ENCODE measurements at places on chromosomes 11 and 22.

DNA sequence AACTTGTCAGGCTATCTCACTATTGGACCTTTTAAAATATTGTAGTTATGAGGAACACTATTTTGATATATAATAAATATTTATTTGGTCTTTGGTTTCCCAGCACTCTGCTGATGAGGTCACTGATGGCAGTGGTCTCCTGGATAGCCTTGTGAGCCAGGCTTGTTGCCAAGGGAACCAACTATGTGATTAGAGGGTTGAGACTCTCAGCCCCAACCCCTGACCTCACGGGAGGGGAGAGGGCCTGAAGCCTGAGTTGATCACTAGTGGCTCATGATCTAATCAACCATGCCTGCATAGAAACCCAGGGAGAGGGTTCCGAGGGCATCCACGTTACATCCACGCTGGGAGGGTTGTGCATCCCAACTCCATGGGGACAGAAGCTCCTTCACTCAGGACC is 10.8 kb downstream of the PANX1 start:
- DNase-seq = no peak

DNA sequence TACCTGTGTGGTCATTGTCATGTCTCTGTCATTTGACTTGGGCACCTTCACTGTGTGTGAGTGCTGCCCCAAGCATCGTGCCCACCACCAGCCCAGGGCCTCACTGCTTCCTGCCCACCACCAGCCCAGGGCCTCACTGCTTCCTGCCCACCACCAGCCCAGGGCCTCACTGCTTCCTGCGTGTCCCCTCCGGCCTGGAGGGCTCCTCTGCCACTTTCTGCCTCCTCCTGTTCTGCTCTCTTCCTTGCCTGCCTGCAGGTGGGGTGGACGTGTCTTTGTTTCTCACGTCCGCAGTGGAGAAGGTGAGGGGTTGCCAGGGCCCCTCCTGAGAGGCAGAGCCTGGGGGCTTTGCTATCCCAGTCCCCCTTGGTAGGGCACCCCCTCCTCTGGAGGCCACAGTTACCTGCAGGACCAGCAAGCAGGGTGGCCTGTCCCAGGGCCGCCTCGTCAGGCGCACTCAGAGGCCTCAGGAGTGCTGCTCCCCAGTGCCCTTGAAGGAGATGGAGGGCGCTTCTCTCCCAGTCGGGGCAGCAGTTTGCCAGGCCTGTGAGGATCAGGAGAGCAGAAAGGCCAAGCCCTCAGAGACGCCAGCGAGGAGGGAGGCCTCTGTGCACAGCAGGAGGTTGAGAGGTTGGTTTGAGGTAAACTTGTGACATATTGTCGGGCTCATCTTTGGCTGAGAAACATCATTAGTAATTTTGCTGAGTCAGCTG is 290.7 kb downstream of the TBC1D22A start:
- DNase-seq = no peak

DNA sequence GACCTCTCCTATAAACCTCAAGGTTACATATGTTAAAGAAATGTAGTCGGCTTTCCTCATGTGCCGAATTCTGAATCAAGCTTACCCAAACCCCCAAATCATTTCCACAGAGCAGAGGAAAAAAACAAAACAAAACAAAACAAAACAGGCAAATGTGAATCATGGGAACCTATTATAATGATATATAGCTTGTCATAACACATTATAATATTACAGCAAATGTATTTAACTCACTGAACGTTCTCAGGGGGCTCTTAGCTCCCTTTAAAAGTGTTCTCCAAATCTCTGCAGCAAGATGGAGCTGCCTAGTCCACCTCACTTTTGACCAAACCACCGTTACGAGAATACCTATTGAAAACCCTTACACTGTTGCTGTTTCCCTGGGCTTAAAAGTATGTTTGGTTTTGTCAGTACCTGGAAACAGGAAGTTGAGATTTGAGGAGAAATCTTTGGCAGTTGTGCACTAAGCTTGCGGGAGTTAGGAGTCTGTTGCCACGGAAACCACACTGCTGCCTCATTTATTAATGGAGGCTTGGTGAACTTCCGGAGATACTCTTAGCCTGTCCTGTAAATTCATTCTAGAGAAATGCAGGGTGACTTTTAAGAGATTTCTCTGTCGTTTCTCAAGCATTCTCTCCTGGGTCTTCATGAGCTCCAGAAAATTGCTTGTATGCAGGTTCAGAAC is 167.0 kb upstream of the RASSF10 start:
- no peak for DNase-seq

GRCh38 chr11:35838071-35838470 is 105.8 kb upstream of the LDLRAD3 start:
- DNase-seq = no peak

- DNase-seq = no peak
These were observed 14.2 kb upstream of the PIK3C2A start for GRCh38 chr11:17221968-17222367.

- no peak for DNase-seq
These were observed 102.7 kb downstream of the NECTIN1 start for GRCh38 chr11:119626197-119626841.

DNA sequence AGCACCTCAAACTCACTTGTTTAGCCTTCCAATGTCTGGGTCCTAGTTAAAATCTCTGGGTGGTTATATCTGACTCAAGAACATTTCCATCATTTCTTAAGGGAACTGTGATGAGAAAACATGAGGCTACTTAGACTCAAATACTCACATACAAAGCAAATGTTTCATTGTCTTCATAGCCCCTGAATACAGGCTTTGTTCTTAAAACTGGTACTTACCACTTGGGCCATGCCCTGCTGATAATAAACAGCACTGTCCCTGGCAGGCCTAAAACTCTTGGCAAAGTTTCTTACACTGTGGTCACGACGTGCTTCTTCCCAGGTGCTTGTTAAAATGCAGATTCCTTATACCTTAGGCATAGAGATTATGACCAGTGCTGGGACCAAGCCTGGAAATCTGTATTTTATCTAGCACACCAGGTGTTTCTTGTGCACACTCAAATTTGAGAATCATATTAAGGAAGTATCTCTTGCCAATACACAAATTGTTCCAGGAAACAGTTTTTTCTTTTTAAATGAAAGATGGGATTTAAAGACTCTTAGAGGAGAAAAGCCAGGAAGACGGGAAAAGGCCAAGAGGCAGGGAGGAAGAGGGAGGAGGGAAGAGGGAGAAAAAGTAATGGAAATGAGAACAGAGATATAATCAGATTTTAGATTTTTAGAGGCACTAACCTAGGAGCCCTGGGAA is 287.9 kb upstream of the MPPED2 start:
- DNase-seq = no peak

- peak; percentile 57 for DNase-seq
These were observed 2.9 kb upstream of the BID start for GRCh38 chr22:17777005-17777716.

DNA sequence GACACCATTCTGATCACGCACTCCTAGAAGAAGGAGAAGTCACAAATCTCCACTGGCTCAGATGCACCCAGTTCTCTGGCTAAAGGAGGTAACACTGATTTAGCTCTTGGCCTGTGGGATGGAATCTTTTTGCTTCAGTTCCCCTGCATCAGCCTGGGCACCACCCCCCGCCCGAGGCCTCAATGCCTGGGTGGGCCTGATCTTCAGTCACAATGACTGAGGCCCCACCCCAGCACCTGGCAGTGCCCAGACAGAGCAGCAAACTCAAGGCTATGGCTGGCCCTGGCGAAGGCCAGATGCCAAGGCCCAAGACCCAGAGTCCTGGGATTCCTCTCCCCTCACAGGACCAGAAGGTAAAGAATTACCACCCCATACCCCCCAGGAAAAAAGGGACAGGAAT is 5.0 kb downstream of the CYB561A3 start:
- no peak for DNase-seq

GRCh38 chr11:14566331-14567063 is 46.3 kb upstream of the PSMA1 start:
- no peak for DNase-seq

DNA sequence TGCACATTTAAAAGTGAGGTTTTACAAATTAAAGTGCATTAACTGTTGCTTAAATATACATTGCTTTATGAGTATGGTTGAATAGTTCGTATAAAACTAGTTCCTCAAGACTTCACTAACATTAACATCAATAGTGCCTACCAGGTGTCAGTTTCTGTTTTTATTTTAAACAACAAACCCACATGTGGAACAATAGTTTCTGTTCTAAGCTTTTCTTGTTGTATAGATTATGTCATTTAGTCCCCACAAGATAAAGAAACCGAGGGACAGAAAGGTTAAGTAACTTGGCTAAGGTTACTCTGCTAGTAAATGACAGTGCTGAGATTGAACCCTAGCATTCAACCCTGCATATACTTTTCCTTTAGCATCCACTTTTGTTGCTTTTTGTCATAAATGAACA is 41.4 kb upstream of the ST14 start:
- no peak for DNase-seq

DNA sequence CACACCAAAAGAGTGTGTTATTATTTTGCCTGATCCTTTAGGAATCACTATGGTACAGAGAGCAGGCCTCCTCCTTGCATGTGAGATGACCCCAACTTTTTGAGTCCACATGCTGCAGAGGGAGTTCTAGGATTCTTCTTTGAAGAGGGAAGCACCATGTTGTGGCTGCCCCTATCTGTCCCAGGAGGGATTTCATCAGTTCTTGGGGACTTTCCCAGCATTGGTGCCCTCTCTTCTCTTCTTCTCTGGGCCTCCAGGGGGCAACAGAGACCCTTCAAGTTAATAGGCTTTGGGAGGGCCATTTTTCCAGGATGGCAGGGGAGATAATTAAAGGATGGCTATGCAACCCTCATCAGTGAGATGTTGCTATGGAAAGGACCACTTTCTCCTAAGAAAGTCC is 3.6 kb downstream of the MMP1 start:
- DNase-seq = no peak

GRCh38 chr11:60345489-60345888 is 18.4 kb downstream of the MS4A6E start:
- DNase-seq = no peak

DNA sequence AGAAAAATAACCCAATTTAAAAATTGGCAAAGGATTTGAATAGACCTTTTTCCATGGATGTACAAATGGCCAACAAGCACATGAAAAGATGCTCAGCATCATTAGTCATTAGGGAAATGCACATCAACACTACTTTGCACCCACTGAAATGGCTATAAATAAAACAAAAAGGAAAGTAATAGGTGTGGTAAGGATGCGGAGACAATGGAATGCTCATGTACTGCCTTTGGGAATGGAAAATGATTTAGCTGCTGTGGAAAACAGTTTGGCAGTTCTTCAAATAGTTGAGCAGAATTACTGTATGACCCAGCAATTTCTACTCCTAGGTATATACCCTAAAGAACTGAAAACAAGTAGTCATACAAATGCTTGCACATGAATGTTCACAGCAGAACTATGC is 37.4 kb downstream of the LARGE2 start:
- no peak for DNase-seq

- DNase-seq = no peak
These were observed 34.8 kb upstream of the ALKBH3 start for GRCh38 chr11:43845816-43846215.

- DNase-seq = no peak
These were observed 1.2 kb downstream of the SLCO2B1 start for GRCh38 chr11:75152090-75152489.

DNA sequence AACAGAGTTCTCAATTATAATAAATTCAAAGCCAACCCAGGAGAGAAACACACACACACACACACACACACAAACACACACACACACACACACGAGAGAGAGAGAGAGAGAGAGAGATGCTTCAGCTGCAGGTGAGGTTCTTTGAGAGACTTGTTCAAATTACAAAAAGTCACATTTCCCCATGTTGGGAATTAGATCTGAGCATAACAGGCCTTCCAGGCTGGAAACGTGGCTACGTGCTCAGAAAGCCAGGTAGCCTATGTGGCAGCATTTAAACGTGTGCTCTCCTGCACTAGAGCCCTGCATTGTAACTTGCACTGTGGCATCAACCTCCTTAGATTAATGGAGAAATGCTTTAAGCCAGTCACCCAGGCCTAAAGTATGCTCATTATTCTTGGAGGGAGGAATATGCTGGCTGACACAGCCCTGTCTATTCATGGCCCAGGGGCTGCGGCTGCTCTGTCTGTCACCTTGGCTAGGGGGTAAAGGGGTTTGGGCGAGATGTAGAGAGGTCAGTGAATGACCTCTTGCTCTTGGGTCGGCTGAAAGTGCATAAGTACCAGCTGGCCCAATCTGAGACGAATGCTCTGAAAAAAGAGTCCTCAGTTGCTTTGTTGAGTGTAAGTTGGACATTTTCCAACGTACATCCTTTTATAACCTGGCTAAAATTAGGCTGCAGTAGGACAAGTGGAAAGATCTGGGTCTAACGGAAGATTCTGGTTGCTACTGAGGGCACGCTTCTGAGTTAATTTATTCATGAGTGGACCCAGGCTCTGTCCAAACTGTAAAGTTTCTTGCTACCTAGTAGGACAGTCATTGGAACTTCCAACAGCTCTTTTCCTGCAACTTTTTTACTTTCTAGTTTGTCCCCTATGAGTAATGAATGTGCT is 171.1 kb upstream of the SEZ6L start:
- no peak for DNase-seq

GRCh38 chr22:24214467-24215285 is 30.2 kb downstream of the GGT5 start:
- DNase-seq = no peak

GRCh38 chr11:67194096-67194495 is 72.2 kb upstream of the GRK2 start:
- no peak for DNase-seq
